Testis (tissue), 5 donors: ENCODE measurements at places on chromosomes 7 and 10. TPM values are rescaled to one million over a fixed set of nuclear protein-coding genes. Genes with fewer than 3 reads are reported as not detected.

DNA sequence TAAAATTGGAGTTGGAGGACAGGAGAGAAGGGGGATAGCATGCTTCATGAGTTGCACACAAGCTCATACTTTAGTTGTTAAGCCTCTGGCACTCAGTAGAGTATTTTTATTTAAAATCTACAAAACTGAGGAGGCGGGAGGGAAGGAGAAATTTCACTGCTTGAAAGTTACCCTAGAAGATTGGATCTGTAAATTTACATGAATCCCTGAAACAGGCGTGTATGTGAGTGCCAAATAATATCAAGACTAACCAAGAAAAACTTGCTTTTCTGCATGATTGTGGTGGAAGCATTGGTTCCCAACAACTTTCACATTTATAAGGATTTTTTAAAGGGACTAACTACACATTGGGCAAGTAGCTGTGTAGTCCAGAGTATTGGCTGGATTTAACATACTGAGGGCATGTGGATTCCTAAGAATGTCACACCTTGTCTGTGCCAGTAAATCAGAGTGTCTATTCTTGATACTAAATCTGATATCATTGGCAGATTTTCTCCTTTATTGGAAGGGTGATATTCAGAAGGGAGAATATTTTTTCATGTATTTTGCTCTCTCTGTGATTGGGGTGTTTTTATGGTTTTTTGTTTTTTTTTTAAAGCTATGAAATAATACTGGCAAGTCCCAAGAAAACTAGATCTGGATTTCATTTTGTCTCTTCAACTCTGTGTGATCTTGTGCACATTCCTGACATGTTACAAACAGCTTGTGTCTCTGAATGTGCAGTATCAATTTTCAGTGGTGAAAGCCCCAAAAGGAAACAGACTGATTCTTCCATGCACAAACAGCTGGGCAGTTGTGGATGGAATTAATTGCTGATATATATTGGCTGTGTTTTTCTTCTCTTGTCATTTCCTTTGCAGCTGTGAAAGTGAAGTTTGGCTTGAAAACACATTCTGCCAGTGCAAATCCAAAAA, 67.2 kb downstream of the ADD3 start:
- no peak overlapping the region for H3K4me3 ChIP-seq
- no peaks in the 10 kb centered on the region for H3K27me3 ChIP-seq
- no peaks in the 10 kb centered on the region for H3K36me3 ChIP-seq
- DNase-seq = no peak
- H3K4me1 ChIP-seq = peaks cover 63% of the 10 kb centered on the region

The ITGA8 gene
- total RNA-seq = 0.68 TPM

- H3K27ac ChIP-seq = no peak overlapping the region
- H3K27me3 ChIP-seq = no peaks in the 10 kb centered on the region
- no peaks in the 10 kb centered on the region for H3K4me1 ChIP-seq
Observed at GRCh38 chr10:107733328-107734130, 569.0 kb upstream of the SORCS1 start.

- no peaks in the 10 kb centered on the region for H3K27me3 ChIP-seq
- no peaks in the 10 kb centered on the region for H3K36me3 ChIP-seq
- no peak for DNase-seq
Observed at GRCh38 chr10:123878666-123879303, 12.8 kb downstream of the CPXM2 start.

DNA sequence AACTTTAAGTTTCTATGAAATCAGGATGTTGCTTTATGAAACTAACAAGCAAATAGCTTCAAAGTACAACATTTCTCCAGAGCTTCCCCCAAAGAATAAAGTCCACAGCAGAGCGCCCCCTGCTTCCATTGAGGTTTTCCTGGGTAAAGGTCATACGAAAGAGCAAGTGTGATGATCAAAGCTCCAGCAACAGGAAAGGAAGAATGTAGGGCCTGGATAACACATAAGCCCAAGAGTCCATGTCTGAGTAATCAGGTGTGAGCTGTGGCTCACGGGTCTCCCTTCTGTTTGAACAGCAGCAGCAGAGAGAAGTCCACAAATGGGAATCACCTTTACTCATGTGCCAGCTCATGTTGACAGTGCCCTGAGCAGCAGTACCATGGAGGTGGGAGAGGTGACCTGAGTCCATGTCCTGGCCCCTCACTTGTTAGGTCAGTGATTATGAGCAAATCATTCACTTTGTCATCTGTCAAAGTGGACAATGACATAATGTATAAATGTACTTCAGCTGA, 50.5 kb downstream of the MRPL32 start:
- H3K27ac ChIP-seq = no peak overlapping the region
- no peaks in the 10 kb centered on the region for H3K27me3 ChIP-seq
- H3K4me3 ChIP-seq = no peak overlapping the region
- no peak for DNase-seq
- H3K36me3 ChIP-seq = no peaks in the 10 kb centered on the region
- no peaks in the 10 kb centered on the region for H3K4me1 ChIP-seq

GRCh38 chr10:64619102-64619501, 1097.9 kb downstream of the REEP3 start:
- no peaks in the 10 kb centered on the region for H3K27me3 ChIP-seq
- H3K4me3 ChIP-seq = no peak overlapping the region
- no peaks in the 10 kb centered on the region for H3K36me3 ChIP-seq
- no peaks in the 10 kb centered on the region for H3K4me1 ChIP-seq

The FAM131B gene
- total RNA-seq = 1.2 TPM

GRCh38 chr10:42640610-42641229, 2.4 kb upstream of the ZNF33B start:
- H3K36me3 ChIP-seq = no peaks in the 10 kb centered on the region
- no peak for DNase-seq
- no peaks in the 10 kb centered on the region for H3K27me3 ChIP-seq
- H3K27ac ChIP-seq = no peak overlapping the region
- no peak overlapping the region for H3K4me3 ChIP-seq

The OR2A12 gene
- 0.06 TPM for total RNA-seq

The TCAF2 gene
- total RNA-seq = 3.1 TPM

GRCh38 chr10:95242581-95243317, 48.1 kb downstream of the PDLIM1 start:
- H3K27me3 ChIP-seq = no peaks in the 10 kb centered on the region
- H3K4me1 ChIP-seq = peaks cover 7% of the 10 kb centered on the region
- H3K36me3 ChIP-seq = no peaks in the 10 kb centered on the region
- peak; percentile 59 for DNase-seq
- H3K27ac ChIP-seq = no peak overlapping the region

The IGFBP3 gene
- 20.4 TPM for total RNA-seq

GRCh38 chr7:776992-777727, 50.1 kb upstream of the PRKAR1B start:
- H3K36me3 ChIP-seq = no peaks in the 10 kb centered on the region
- H3K4me3 ChIP-seq = no peak overlapping the region
- peaks cover 2% of the 10 kb centered on the region for H3K4me1 ChIP-seq
- DNase-seq = no peak
- no peak overlapping the region for H3K27ac ChIP-seq
- H3K27me3 ChIP-seq = no peaks in the 10 kb centered on the region

DNA sequence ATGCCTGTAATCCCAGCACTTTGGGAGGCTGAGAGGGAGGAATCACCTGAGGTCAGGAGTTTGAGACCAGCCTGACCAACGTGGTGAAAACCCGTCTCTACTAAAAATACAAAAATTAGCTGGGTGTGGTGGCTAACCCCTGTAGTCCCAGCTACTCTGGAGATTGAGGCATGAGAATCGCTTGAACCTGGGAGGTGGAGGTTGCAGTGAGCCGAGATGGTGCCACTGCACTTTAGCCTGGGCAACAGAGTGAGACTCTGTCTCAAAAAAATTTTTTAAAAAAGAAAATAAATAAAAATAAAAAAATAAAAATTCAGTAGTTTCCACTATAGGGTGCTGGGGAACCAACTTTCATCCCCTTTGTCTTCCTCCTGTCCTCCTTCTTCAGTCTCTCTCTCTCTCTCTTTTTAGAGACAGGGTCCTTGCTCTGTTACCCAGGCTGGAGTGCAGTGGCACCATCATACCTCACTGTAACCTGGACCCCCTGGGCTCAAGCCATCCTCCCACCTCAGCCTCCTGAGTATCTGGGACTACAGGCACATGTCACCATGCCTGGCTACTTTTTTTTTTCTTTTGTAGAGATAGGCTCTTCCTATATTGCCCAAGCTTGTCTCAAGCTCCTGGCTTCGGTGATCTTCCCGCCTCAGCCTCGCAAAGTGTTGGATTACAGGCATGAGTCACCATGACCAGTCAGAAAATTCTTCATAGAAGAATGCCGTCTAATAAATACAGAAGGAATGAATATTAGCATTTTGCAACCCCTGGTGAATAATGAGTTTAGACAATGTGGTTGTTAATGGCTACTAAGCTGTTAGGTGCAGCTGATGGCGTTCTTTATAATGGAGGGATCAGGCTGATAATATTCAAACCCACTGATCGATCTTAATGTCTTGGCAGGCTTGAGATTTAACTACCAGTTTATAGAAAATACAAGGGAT, 20.6 kb downstream of the RBM20 start:
- no peaks in the 10 kb centered on the region for H3K36me3 ChIP-seq
- no peak overlapping the region for H3K27ac ChIP-seq
- H3K4me1 ChIP-seq = no peaks in the 10 kb centered on the region
- H3K4me3 ChIP-seq = no peak overlapping the region

The CALML3 gene
- total RNA-seq = 0.19 TPM

DNA sequence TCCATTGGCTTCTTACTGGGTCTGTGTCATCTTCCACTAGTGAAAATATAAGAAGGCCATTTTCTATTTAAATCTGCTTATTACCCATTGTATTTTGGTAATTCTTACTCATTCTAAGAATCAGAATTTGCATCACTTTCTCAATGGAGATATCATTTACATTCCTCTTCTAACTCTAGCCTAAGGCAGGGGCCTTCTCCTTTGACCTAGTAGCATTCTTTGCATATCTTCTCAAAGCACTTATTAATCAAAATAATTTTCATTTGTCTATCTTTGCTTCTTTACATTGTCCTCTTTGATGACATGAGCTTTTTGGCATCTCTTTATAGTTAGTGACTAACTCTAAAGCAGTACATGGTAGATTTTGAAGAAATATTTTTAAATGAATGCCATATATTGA, 400.9 kb upstream of the SEMA3D start:
- no peaks in the 10 kb centered on the region for H3K36me3 ChIP-seq
- H3K27me3 ChIP-seq = no peaks in the 10 kb centered on the region
- H3K4me3 ChIP-seq = no peak overlapping the region
- H3K4me1 ChIP-seq = no peaks in the 10 kb centered on the region
- H3K27ac ChIP-seq = no peak overlapping the region

DNA sequence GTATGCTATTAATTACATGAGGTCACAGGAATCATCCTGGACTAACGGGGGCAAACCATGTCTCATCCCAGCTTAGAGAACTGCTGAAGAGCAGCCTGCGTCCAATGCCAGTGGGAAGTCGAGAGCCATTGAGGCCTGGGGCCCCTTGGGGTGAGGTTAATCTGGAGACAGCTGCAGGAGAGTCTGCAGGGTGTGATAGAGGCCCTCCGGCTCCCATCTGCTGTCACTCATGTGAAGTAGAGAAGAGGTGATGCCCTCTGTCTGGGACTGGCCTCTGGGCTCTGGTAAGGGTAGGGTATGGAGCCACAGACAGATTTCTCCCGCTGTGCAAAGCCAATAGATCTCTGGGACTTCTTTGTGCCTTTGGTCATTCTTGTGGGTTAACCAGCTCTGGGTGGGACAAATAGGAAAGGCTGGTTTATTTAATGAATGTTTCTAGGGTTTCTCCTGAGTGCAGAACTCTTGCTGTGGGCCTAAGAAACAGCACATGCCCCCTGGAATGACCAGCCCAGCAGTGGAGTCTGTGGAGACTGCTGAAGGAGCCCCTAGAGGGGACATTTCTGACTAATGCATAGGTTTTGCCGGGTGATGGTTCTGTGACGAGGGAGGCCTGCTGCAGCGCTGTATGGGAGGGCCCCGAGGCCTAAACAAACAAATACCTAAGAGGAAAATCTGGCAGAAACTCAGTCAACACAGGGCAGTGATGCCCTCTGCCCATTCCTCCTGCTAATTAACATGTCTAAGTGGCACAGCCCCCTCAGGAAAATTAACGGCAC, 34.5 kb downstream of the CRHR2 start:
- DNase-seq = no peak
- no peak overlapping the region for H3K4me3 ChIP-seq
- no peaks in the 10 kb centered on the region for H3K4me1 ChIP-seq
- no peak overlapping the region for H3K27ac ChIP-seq
- no peaks in the 10 kb centered on the region for H3K36me3 ChIP-seq

DNA sequence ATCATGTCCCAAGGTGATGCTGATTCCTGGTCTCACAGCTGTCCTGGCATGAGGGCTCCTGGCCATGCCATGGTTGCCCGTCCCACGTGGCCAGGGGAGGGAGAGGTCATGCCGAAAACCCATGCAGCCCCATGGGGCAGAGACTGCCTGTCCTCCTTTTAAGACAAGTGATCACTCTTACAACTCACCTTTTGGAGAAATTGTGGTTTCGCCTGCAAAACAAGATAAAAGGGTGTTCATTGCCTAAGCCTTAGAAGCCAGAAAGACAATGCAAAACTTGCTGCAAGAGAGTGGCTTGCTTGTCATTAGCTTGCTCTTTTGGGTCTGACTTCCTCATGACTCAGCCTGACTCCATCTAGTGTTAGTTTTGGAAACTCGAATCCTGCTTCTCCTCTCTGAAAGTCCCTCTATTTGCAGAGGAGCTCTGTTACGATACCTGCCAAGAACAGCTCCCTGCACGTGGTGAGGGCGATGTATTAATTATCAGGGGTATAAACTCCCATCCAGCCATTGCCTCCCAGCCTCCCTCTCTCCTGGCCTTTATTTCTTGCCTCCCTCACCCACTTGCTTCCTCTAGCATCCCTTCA, 26.7 kb downstream of the TMEM273 start:
- no peaks in the 10 kb centered on the region for H3K4me1 ChIP-seq
- H3K36me3 ChIP-seq = no peaks in the 10 kb centered on the region
- no peak overlapping the region for H3K4me3 ChIP-seq
- peak; percentile 28 for DNase-seq
- H3K27ac ChIP-seq = no peak overlapping the region

- no peaks in the 10 kb centered on the region for H3K36me3 ChIP-seq
- H3K27ac ChIP-seq = no peak overlapping the region
- peaks cover 5% of the 10 kb centered on the region for H3K4me1 ChIP-seq
- no peak overlapping the region for H3K4me3 ChIP-seq
- DNase-seq = no peak
- no peaks in the 10 kb centered on the region for H3K27me3 ChIP-seq
Observed at GRCh38 chr7:11191574-11192220, 218.0 kb downstream of the PHF14 start.

DNA sequence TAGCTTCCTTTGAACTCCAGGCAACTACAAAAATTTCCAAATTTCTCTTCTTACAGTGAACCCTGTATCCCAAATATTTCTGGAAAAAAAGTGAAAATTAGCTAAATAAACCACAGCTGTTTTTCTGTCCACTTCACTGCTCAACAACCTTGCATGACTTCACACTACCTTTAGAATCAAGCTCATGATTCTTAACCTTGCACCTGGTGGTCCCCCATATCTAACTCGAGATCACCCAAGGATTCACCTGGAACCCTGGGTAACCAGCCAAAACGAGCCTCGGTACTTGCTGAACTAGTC, 47.5 kb downstream of the PDLIM1 start:
- peaks cover 7% of the 10 kb centered on the region for H3K4me1 ChIP-seq
- no peaks in the 10 kb centered on the region for H3K36me3 ChIP-seq
- H3K27ac ChIP-seq = no peak overlapping the region
- no peaks in the 10 kb centered on the region for H3K27me3 ChIP-seq

GRCh38 chr10:74061104-74061503, 63.2 kb downstream of the VCL start:
- no peak for DNase-seq
- no peak overlapping the region for H3K4me3 ChIP-seq
- H3K27ac ChIP-seq = no peak overlapping the region
- no peaks in the 10 kb centered on the region for H3K27me3 ChIP-seq
- no peaks in the 10 kb centered on the region for H3K36me3 ChIP-seq
- H3K4me1 ChIP-seq = peaks cover 28% of the 10 kb centered on the region
